ENCODE measurements at places on chromosomes 1 and 21.

DNA sequence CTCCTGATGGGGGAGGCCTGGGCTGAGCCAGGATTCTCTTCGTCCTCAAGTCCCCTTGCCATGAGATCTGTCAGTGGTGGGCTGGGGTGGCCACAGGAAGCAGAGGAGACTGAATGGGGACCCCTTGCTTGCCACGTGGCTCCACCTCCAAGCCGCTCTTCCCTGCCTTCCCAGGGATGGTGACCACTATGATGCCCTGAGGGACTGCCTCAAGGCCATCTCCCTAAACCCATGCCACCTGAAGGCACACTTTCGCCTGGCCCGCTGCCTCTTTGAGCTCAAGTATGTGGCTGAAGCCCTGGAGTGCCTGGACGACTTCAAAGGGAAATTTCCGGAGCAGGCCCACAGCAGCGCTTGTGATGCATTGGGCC is 20.9 kb upstream of the TMEM222 start:
- no peak for DNase-seq

DNA sequence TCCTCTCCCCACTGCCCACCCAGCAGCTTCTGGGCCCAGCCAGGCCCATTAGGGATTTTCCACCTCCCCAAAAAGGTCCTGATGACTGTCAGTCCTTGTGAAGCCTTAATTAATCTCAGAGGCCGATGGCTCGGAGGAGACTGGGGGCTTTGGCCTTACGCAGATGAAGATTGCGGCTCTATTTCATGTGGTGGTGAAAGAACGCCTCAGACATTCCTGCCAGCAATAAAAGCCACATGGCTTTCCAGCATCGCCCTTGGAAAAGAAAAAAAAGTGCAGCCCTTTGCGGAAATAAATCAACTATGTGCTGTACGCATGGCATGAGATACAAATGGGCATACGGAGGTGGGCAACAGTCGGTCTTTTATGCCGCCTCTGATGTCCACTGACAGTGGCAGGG is 6.6 kb upstream of the RUNX3 start:
- no peak for DNase-seq

DNA sequence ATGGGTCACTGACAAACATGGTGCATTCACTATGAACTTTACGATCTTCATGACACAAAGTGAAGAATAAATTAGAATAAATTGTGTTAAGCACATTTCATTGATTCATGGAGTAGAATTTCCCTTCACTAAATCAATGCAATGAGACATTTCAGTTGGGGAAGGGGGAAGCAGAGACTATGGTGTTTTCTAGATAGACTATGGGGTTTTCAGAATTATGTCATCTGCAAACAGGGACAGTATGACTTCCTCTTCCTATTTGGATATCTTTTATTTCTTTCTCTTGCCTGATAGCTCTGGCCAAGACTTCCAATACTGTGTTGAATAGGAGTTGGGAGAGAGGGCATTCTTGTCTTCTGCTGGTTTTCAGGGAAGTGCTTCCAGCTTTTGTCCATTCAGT is 80.0 kb upstream of the C1orf105 start:
- DNase-seq: no peak

GRCh38 chr1:64745181-64745985 is 508 bp downstream of the RAVER2 start:
- DNase-seq: peak; percentile 47

DNA sequence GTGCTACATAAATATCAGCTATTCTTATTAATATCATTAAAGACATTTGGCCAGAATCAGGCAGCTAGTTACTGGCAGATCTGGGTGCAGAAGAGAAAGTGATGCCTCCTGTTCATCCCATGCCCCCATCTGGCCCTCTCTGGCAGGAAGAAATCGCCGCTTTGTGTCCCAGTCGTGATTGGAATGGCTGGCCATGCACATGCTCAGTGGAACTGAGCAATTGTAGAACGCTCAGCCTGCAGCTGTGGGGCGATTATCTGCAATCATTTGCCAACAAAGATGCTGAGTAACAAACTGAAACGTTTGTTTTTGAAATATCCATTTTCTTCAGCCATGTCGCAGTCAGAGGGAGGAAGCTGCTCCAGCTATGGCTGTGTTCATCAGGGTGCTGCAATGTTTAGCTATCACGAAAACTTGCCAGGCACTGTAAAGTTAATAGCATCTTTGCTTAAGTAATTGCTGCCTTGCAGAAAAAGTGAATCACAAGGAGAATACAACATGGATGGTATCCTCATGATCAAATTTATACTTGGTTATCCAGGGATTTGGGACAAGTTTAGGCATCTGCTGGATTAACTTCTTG is 36.5 kb downstream of the NGF start:
- DNase-seq: no peak

DNA sequence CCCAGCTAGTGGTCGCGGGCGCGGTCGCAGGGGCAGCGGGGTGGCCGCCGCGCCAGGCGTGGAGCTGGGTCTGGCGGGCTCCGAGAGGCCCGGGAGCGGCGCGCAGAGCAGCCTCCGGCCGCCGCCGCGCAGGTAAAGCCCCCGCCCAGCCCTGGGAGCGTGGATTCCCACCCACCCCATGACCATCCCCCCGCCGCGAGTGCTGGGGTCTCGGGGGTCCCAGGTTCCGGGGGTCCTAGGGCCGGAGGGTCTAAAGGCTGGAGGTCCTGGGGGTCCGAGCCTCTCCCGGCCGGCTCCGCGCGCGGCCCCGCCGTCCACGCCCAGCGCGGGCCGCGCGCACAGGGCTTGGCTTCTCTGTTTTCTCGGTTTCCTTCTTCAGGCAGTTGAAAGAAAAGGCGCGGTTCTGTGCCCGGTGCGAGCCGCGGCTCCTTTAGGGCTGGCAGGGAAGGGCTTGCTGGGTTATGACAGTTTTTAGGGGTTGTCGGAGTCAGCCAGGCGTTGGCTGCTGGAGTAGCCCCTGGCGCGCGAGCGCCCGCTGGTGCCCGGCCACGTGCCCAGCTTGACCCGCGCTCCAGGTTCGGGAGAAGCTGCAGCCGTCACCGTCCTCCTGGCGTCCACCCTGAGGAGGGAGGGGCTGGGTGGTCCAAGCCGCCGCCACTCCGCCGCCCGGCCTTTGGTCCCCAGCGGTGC is 359 bp downstream of the LRRC3 start:
- no peak for DNase-seq

GRCh38 chr1:161201836-161202712 is at the start of gene NDUFS2:
NDUFS2 (plus strand) TSS chr1:161202367; CDS start chr1:161202386, 19 bp downstream.
- peak; percentile 99 for DNase-seq

DNA sequence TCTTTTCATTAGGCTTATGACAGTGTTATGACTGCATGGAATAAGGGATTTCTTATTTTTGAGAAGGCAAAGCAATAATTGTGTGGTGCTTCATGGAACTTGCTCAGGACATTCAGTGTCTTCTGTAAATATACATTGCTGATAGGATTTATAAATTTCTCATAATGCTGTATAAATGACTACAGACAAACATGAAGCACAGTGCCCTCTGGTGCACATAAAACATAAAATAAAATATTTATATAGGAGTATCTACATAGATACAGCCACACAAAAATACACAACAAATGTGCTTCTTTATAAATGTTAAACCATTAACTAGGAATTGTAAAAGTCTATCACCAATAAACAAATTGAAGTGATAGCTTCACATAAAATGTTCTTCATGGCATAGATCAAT is 24.1 kb downstream of the BRINP3 start:
- no peak for DNase-seq

GRCh38 chr1:216221260-216221700 is 202.0 kb downstream of the USH2A start:
- DNase-seq: peak; percentile 51

DNA sequence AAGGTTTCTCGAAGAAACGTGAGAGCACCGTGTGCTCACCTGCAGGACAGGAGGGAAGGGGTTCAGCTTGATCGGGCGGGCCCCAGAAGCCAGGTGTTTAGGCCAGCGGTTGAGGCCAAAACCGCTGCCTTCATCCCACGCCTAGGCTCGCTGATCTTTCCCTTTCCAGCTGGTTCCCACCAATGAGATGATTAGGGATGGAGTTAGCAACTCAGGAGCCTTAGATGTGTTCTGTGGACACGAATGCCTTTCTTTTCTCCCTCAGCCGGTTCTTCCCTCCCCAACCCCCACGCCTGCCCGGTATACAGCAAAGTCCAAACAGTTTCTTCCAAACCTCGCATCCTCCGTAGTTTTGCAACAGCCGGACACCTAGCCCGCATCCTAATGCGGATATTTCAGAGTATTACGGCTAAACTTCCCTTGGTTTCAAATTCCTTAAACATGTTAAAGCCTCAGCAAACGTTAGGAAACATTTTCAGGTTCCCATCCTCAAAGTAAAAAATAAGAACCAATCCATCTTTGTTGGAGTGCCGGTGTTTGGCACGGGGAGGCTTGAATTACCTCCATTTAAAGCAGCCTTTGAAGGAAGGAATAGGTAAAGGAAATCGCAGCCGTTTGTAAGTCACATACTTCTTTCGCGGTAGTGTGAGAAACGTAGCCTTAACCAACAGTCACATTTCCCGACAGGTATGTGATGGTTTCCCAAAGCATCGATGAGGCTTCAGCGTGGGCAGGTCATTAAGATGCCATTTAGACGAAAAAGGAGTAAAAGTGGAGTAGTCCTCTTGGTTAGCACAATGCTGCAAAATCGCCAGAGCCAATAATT is 1.1 kb downstream of the LRRC8C start:
- DNase-seq: no peak

DNA sequence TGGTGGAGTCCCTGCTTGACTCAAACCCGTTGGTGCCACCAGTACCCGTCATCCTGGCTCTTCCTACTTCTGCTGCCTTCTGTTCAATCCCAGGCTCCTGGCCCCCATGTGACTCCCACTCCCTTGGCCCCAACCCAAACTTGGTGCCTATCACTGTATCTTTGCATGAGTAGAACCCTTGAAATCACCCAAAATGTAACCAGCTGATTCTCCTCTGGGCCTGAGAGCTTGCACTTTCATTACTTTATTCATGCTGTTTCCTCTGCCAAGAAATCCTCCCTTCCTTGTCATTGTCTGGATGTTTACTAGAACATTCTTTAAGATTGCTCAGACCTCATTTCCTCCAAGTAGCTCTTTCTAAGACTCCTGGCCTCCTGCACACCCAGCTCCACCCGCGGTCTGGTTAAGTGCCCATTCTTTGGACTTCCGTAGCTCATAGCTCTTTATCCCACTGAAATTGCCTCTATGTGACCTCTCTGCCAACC is 15.7 kb downstream of the PTAFR start:
- DNase-seq: no peak

GRCh38 chr21:15023776-15024175 is 41.0 kb downstream of the NRIP1 start:
- DNase-seq: no peak

- no peak for DNase-seq
Observed at GRCh38 chr1:58437623-58438022, 108.9 kb downstream of the OMA1 start.

DNA sequence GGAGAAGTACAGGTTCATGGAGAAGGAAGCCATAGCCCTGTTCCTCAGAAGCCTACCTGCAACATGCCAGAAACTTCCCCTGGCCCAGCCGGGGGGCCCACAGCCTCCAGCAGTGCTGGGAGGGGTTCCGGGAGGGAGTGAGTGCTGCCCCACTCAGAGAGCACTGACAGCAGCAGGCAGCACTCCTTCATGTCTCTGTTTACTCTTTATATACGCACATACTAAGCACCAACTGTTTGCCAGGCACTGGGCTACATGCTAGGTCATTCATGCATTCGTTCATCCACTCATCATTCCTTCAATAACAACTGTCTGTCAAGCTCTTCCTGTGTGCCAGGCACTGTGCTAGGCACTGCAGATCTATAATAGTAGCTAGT is 120.6 kb downstream of the TRABD2B start:
- no peak for DNase-seq

GRCh38 chr1:9269078-9269501 is 23.6 kb upstream of the SPSB1 start:
- no peak for DNase-seq

DNA sequence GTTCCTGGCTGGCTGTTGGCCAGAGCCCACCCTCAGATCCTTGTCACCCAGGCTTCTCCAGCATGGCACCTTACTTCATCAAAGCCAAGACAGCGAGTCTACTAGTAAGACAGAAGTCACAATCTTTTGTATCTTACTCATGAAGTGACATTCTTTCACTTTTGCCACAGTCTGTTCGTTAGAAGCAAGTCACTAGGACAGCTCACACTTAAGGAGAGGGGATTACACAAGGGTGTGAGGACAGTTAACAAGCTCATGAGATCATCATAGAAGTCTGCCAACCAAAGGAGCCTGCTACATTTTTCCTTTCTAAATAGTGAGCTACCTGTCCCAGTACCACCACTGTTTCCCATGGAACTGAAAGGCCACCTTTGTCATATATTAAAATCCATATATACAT is 61.5 kb downstream of the PACC1 start:
- no peak for DNase-seq

- DNase-seq: no peak
Observed at GRCh38 chr1:52601991-52602855, at the start of gene GPX7. GPX7 (plus strand) TSS chr1:52602371; CDS start chr1:52602410, 39 bp downstream.

GRCh38 chr1:242349636-242350035 is 174.9 kb downstream of the PLD5 start:
- DNase-seq: no peak

- DNase-seq: peak; percentile 6
Observed at GRCh38 chr1:214514032-214514818, 37.2 kb downstream of the PTPN14 start.

DNA sequence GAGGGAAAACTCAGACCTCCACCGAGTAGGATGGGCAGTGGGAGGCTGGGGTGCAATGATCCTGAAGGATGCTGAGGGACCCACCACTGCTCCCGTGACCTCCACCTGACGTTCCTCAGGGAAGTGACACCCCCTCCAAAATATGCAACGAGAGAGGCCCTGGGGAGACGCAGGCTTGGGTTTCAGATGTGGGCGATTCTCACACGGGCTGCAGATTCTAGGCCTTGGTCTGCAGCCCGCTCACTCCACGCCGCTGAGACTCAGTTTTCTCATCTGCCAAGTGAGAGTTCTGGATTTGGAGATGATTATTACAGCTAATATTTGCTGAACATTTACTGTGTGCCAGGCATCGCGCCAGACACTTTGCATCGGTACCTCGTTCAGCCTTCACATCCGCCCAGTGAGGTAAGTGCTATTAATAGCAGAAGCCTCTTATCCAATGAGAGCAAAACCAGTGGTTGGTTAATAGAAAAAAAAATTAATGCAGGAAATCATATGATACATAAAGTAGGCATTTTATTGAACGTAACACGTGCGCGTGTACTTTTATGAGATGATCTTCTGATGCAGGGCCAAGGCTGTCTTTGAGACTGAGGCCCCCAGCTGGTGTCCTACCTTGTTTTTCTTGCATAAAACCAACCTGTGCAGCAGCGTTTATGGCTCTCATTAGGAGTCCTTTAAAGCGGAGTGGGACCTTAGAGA is 102.0 kb upstream of the RUNX3 start:
- no peak for DNase-seq

DNA sequence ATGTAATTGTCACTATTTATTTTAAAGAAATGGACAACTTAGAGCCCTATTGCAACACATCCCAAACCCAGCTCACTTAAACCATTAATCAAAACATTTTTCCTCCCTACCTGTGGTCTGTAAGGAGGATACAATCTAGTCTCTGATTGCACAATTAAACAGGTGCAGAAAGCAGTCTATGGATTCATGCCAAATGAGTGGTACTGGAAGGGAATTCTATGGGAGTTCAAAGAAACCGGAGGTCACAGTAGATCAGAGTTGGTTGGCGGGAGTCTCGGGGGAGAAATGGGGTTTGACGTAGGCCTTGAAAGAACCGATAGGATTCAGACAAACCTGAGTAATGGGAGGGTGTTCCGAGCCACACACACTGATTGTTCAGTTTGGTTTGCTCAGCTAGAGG is 314.9 kb downstream of the KIF26B start:
- DNase-seq: no peak
